ENCODE measurements at places on chromosomes 3 and 15. TPM values are rescaled to one million over a fixed set of nuclear protein-coding genes. Genes with fewer than 3 reads are reported as not detected.

DNA sequence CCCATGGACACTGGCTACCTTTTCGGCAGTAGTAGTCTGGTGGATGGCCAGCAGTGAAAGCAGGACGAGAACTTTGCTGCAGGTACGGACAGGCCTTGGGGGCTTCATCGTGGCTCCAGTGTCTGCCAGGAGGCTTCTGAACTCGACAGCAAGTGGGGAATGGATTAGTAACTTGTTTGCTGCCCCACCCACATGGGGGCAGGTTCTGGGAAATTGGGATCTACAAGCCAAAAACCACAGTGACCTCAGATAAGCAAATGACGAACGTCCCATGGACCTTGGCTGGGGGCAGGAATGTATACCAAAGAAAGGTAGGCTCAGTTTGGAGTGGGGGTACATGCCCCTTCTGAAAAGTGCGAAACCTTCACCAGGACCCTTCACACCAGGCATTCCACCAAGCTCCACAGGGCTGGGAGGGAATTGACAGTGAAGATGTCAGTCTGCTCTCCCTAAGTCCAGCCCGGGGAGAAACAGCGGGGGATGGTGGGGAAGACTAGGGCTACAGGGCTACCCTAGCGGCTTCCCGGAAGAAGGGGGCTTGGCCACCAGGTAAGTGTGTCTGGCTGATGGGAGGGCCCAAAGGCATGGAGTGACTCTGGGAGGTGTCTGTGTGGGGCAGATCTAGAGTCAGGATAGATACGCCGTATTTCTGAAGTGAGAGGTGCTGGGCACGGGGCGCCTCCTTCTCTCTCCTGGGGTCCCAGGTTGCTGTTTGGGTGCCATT lies at the start of gene ITIH4:
TSS of gene ITIH4 (minus strand) at position 138 of the 724 bp plus-strand sequence. CDS start at position 108, 30 bp downstream.
- no peak for DNase-seq

DNA sequence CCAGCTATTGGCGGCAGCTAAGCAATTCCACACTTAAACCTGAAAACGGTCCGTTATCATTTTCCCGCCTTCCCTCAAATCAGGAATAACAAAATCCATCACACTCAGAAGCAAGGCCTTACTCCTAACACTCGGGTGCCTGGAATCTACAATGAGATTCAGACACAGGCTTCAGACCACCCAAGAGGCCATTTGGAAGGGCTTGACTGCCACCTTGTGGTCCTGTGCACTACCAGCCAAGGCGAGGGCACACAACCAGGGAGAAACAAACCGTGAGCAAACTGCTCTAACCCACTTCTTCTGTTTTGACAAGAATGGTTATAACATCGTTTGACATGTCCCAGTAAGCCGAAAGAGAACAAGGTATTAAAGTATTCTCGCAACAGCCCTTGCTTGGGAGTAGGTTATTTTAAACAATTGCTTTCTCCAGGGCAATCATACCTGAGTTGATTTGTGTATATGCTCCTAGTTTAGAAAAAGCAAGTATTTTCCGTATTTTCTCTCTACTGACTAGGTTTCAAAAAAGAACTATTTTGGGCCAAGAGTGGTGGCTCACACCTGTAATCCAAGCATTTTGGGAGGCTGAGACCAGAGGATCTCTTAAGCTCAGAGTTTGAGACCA lies 40.1 kb upstream of the TAFA4 start:
- peak; percentile 60 for DNase-seq

DNA sequence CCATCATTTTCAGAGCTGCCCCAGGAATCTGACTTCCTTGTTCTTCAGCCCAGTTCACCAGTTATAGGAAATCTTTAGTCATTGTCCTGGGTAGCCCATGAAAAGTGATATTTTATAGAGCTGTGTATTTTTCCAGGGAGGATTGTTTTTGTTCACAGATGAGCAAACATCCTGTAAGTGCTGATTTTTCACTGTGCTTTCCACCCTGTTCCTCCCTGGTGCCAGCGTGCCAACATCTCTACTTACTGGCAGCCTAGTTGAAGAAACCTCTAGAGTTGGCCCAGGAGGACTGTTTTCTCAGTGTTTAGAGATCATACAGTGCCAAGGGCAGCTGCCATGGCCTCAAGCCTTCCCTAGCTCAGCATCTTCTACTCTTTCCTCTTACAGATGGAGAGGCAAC lies 41.3 kb downstream of the ST6GAL1 start:
- no peak for DNase-seq

GRCh38 chr15:67863442-67863987 lies 23.7 kb upstream of the RNU6-1 start:
- peak; percentile 87 for DNase-seq

DNA sequence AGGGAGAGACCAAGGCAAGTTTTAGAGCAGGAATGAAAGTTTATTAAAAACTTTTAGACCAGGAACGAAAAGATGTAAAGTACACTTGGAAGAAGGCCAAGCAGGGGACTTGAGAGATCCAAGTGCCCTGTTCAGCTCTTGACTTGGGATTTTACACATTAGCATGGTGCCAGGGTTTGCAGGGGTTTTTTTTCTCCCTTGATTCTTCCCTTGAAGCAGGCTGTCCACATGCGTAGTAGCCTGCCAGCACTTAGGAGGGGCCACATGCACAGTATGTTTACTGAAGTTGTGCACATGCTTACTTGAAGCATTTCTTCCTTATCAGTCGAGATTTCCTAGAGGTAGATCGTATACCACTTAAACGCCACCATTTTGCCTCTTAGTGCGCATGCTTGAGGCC lies 277.5 kb upstream of the AGTR1 start:
- no peak for DNase-seq

DNA sequence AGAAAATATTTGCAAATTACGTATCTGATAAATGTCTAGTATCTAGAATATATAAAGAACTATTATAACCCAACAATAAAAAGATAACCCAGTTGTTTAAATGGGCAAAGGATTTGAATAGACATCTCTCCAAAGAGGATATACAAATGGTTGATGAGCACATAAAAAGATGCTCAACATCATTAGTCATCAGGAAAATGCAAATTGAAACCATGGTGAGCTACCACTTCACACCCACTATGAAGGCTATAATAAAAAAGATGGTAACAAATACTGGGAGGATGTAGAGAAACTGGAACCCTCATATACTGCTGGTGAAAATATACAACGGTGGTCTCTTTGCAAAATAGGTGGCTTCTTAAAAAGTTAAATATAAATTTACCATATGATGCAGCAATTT lies 28.0 kb downstream of the RAD51 start:
- DNase-seq: no peak

GRCh38 chr3:17808994-17809393 lies 66.6 kb upstream of the TBC1D5 start:
- no peak for DNase-seq

- DNase-seq: no peak
Observed at GRCh38 chr3:168493412-168494205, 397.9 kb upstream of the GOLIM4 start.

The NECTIN3 gene
- 28.3 TPM for polyA plus RNA-seq

The KBTBD8 gene
- polyA plus RNA-seq: 0.53 TPM

The C3orf85 gene
- not detected for polyA plus RNA-seq
